ENCODE measurements at places on chromosomes 2 and 18.

DNA sequence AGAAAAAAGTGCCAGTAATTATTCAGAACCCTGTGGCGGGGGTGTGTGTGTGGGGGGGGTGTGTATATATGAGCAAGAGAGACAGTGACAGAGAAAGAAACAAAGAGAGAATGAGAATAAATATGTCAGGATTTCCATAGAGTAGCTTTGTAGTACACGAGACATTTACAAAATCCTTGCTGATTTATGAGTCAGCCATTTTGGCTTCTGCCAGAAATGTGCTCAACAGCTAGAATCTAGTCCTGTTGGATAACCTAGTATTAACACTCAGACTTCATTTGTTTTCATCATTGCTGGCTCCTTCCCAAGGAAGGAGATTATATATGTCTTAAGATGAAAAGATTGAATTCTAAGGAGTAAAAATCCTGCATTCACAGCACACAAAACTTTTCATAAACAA is 140.5 kb upstream of the HNRNPA3 start:
- peak; percentile 31 for DNase-seq

GRCh38 chr2:218382785-218383184 is 712 bp downstream of the SLC11A1 start:
- DNase-seq, result no peak

GRCh38 chr2:149098701-149099100 is 60.2 kb downstream of the LYPD6B start:
- DNase-seq, result peak; percentile 86

DNA sequence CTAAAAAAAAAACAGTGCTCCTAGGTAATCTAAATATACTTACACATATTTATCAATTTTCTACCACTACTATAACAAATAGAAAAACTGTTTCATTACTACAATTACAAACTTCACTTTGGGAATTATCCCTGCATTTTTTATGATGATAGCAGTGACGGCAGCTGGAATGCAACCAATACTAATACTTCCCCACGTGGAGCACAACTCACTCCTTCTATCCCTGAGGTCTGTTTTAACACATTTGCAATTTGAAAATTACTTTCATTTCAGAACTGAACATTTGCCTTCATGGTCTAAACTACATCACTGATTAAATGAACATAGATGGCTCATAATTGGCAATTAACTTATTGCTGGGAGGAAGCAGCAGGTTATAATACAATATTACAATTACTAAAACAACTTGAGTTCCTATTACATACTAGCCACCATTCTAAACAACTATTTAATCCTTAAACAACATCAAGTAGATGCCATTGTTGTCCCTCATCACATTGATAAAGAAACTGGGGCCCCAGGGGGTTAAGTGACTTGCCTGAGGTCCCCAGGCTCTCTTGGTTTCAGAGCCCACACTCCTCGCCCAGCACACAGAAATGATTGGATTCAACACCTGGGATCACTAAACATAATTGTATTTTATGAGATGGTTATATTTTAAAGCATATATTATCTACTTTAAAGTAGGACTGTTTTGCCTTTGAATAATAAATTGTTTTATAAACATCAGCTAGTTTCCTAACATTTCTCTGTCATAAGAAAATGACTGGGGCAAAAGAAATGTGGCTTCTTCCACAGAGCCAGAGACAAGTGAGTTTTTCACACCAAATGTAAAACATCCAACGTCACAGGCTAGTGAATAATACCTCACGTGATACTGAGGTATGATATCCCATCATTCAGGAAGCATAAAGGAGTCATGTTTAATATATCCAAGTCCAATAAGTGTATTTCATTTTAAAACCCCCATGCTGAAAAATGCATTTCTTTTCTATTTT is 6.2 kb downstream of the COLEC12 start:
- peak; percentile 64 for DNase-seq

DNA sequence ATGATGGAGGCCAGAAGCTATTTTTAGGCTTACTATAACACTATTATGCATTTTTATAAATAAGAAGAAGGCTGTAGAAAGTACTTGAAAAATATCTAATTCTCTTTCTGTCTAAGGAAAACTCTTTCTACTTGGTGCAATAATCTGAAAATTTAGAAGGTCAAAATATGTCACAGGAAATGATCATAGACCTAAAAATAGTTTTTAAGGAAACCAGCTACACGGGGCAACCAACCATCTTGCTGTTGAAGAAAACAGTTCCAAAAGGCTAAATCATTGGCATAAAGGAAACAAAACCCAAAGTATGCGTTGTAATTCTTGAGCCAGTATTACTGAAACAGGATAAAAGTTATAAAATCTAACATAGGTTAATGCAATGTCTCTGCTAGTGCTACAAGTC is 40.2 kb downstream of the SOCS6 start:
- peak; percentile 44 for DNase-seq

- DNase-seq, result peak; percentile 83
These were observed 2.8 kb upstream of the CTDSP1 start for GRCh38 chr2:218396688-218397462.

DNA sequence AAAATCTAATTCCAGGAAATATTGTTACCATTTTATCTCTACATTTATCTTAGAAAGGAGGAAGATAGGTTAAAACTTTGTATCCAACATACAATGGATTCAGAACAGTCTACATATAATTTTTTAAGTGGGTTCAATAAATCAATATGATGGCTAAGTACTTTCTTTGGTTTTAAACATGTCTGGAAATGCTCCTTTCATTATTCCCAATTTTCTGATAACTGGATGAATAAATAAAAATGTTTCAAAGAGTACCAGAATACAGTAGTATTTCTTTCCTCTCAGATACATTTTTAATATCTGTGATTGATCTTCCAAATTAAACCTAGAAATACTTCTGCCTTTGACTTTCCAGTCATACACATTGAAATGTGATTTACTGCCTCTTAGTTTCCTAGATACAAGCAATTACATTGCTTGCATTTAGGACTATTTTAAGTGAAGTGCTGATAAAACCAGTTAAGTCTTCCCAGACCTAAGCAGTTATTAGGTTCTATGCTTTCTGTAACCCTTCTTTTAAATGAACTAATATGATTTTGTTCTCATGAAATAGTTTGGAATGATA is 283.5 kb downstream of the CCDC178 start:
- DNase-seq, result no peak

GRCh38 chr2:25339211-25339674 is 2.5 kb downstream of the DNMT3A start:
- DNase-seq, result no peak

GRCh38 chr2:95002498-95002897 is 23.0 kb upstream of the MAL start:
- no peak for DNase-seq

- no peak for DNase-seq
These were observed 24.9 kb upstream of the GALNT3 start for GRCh38 chr2:165818920-165819319.

- peak; percentile 55 for DNase-seq
These were observed 10.5 kb downstream of the CHMP1B start for GRCh38 chr18:11861583-11862288.

DNA sequence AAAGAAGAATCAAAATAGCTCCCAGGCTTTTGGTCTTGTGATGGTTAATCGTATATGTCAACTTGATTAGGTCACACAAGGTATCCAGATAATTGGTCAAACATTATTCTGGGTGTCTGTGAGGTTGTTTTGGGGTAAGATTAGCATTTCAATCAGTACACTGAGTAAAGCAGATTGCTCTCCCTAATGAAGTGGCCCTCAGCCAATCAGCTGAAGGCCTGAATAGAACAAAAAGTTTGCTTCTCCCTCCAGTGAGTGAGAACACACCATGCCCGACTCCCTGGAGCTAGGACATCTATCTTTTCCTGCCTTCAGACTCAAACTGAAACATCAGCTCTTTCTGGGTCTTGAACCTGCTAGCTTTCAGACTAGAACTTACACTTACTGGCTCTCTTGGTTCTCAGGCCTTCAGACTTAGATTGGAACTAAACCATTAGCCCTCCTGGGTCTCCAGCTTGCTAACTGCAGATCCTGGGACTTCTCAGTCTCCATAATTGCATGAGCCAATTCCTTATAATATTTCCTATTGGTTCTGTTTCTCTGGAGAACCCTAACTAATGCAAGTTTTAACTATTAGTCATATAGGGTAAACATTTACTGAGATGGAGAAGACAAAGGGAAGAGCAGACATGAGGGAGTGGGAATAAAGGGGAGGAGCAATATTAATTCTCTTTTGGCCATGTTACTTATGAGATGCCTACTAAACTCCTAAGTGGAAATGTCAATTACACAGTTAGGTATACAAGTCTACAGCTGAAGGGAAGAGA is 25.5 kb downstream of the LNPK start:
- DNase-seq, result peak; percentile 60

DNA sequence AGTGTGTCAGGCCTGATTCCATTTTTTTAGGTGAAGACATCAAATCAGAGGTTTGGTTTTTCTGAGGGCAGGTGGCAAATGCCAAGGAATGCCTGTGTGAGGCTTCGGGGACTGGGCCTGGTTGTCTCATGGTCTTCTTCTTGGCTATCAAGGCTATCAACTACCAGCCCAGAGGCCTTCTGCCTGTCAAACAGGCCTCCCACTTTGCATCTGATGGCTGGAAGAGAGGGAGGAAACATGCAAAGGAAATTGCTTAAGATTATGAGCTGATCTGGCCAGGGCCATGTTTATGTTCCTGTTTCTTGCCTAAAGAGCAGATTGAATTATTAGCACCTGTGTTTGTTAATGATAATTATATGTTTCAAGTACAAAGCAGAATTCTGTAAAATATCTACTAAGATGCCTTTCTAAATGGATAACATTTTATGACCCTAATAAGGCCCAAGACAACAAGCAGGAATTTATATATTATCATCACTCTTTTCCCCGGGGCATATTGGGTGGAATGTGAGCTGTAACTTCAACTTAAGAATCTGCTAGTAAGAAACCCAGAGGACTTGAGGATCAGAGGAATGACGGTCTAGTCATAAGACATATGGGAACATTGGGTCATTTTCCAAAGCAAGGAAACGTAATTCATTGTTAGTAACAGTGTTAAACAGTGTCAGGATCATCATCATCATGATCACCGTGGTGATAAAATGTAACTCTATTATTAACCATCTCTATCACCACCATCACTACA is 123.2 kb downstream of the LYPD6B start:
- DNase-seq, result no peak

DNA sequence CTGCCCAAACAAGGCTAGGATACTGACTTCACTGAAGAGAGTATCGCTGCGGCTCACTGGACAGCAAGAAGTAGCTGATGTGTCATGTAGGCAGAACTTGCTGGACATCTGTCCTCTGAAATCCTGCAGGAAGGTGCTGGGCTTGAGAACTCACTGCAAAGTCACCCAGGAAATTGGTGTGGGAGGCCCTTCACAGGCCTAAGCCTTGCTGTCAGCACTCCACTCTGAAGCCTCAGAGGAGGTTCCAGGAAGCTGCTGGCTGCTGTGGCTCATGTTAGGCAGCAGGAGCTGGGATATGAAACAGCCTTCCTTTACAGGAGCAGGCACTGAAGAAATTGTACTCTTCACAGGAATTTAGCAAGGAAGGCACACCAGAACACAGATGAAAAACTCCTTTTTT is 88.3 kb upstream of the CCDC68 start:
- DNase-seq, result peak; percentile 49

DNA sequence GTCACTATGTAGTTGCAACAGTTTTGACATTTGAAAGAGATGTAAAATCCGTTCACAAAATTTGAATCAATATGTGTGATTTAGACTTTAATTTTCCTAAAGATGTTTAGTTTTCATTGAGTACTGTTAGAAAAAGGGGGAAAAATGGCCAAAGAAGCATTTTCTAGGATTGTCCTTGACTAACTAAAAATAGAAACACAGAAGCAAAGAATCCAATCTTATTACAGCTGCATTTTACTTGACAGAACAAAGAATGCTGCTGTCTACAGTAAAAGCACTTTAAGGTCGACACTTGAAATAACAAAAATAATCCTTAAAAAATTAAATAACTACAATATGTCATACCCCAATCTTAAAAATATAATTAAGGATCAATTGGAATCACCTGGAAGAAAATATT is 48.9 kb downstream of the FRZB start:
- DNase-seq, result no peak

DNA sequence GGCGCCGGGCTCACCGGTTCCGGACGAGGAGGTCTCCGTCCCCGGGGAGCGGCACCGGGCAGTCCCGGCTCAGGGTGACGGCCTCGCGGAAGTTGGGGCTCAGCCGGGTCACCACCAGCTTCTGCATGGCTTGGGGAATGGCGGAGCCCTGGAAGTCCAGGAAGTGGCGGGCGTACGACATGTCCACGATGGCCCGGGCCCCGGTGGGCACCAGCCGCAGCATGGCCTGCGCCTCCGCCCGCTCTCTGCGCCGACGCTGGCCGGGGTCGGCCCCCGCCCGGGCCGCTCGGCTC is 157 bp downstream of the PTGR3 start:
- no peak for DNase-seq

- DNase-seq, result no peak
These were observed 107.3 kb upstream of the SLC8A1 start for GRCh38 chr2:40559175-40559574.

GRCh38 chr2:212030709-212031108 is 507.9 kb downstream of the ERBB4 start:
- DNase-seq, result no peak

DNA sequence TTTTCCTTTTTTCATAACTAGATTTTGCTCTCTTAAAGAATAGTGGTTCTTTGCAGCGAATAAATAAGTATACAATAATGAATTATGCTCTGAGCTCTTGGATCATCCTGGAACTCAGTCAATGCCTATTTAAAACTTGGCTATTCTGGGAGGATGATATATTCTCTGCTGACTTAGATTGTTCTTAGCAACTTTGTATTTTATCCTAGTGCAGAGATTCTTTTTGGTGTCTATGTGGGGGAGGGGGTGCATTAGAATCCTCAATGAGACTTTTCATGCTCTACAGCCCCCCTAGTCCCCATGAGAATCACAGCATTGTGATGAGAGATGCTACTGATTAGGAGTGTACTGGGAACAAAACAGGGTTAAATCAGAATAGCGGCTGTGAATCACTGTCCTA is 8.8 kb upstream of the FAM98A start:
- DNase-seq, result no peak

- DNase-seq, result no peak
These were observed 188.6 kb upstream of the GATA6 start for GRCh38 chr18:21980744-21981143.

DNA sequence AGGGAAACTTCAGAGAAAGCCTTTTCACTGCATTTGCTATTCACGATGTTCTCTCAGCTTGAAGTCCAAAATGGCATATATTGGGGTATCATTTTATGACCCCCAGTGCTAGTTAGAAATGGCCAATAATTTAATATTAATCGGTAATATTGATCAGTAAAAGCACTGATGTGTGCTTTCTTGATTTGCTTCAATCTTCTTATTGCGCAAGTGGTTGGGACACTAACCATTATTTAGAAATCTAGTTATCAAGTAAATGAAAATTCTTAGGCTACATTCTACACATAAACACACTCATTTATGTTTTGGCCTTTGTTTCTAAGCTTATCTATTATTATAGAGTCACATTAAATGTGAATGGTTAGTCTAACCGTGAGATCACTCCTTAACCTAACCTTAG is 49.7 kb upstream of the VWC2L start:
- no peak for DNase-seq

GRCh38 chr2:63667132-63667700 is 78.5 kb downstream of the MDH1 start:
- DNase-seq, result peak; percentile 12

- no peak for DNase-seq
These were observed 87.9 kb upstream of the ETAA1 start for GRCh38 chr2:67309281-67309680.

Measured in fibroblast of skin of scalp (primary cell).